ENCODE measurements at places on chromosomes 3 and 15. TPM values are rescaled to one million over a fixed set of nuclear protein-coding genes. Genes with fewer than 3 reads are reported as not detected.

DNA sequence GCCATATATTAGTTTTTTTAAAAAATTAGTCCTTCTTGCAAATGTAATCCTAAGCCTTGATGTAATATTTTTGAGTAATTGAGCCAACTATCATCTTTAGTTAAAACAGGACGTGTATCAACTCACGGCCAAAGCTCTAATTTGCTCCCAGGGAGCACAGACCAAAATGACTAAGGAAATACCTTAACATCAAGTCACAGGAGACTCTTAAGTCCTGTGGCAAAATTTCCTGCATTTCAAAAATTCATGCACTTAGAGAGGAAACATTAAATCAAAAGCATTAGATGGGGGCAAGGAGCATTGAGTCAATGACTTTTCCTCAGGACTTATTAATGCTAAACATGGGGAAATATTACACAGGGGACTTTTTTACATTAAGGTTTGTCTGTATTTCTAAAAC is 276.0 kb downstream of the MFSD1 start:
- DNase-seq: no peak

DNA sequence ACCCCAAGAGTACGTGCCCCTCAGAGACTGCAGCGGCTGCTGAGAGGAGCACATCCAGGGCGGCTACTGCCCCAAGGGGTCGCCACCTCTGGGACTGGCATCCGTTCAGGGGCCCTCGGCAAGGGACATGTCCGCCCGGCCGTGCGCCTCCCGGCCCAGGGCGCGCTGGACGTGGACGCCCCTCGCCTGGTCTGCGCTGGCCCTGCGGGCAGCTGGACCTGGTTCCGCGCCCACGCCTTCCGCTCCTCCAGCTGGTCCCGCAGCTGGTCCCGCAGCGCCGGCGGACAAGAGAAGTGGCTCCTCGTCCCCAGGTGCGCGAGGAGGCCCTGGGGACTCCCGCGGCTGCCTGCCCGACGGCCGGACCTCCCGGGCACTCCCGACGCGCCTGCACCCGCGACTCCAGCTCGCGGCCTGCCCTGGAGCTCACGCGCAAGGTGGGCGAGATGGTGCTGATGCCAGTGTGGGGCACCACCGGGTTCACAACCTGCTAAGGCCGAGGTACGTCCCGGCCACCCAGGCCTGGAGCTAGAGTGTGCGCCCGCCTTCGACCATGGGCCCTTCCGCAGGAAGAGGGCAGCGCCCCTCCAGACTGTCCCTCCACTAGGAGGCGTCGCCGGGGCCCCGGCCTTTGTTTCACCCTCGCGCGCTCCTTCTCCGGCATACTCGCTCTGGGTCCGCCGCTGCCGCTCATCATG is 14.4 kb upstream of the GP9 start:
- no peak for DNase-seq

Gene GP5
- total RNA-seq: not detected

DNA sequence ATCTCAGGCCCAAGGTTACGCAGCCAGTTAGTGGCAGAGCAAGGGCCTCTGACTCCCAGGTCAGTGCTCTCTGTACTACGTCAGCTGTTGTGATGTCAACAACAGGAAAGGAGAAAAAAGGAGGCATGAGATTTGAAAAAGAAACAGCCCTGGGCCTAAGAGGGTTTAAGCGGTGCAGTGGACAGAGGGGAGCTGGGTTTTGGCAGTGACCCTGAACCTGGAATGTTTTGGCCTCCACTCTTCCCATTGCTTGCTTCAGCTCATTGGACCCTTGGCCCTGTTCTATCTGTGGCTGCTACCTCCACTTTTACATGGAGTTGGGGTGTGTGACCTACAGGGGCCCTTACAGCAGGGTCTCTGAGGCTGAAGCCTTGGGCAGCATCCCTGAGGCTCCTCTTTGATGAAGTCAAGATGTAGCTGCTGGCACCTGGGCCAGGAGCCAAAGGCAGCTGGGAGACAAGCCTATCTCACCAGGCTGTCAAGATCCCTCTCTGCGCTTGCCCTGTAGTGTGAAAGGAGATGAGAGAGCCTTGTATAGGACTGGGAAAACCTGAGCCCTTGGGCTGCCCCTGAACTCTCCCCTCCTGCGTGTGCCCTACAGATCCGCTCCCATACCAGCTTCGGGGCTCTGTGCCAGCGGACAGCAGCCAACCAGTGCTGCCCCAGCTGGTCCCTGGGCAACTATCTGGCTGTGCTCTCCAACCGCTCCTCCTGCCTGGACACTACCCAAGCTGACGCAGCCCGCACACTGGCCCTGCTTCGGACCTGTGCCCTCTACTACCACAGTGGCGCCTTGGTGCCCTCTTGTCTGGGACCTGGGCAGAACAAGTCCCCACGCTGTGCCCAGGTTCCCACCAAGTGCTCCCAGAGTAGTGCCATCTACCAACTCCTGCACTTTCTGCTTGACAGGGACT is 8.7 kb downstream of the DISP2 start:
- DNase-seq: peak; percentile 93

- peak; percentile 41 for DNase-seq
Observed at GRCh38 chr3:87167628-87168456, 59.3 kb upstream of the CHMP2B start.

Gene ITIH1
- not detected for total RNA-seq

Gene IQCF5
- not detected for total RNA-seq

- no peak for DNase-seq
Observed at GRCh38 chr3:124607163-124607562, 123.1 kb upstream of the UMPS start.

Gene CAMKV
- 1.4 TPM for total RNA-seq
